ENCODE measurements at places on chromosomes 5 and 9.

DNA sequence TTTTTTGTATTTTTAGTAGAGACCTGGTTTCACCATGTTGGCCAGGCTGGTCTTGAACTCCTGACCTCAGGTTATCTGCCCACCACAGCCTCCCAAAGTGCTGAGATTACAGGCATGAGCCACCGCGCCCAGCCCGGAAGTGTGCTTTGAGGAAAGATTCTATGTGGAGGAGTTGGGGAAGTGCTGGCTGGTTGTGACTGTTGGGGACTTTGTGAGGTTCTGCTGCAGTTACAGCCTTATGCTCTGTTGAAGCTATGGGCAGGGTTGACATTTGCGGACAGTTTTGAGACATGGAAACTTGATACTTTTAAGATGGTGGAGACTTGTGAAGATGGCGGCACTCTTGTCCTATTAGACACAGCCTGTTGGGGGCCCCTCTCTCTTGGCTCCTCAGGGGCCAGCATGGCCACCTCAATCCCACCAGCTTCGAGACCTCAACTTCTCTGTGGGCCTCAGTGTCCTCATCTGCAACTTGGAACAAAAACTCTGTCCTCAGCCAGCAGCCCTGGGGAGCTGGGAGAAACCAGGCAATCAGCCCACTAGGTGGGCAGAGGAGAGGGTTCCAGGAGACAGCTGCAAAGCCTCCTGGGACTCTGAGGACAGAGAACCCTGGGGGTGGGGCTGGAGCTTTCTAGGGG is 24.9 kb downstream of the C9orf50 start:
- DNase-seq = no peak

DNA sequence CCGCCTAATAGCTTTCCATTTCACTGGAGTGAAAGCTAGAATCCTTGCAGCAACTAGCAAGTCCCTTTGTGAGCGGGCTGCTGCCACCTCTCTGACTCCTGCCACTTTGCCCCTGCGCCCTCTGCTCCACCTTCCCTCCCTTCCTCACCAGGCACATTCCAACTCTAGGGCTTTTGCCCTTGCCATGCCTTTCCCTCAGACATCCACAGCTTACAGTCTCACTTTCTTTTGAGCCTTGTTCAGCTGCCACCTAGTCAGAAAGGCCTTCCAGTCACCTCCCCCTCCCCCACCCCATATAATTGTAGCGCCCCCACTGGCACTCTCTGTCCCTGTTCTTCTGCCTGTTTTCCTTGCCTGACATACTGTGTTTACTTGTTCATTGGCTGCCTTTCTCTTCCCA is 31.0 kb downstream of the CYSTM1 start:
- no peak for DNase-seq

GRCh38 chr9:69585571-69585970 is 86.6 kb downstream of the APBA1 start:
- no peak for DNase-seq

DNA sequence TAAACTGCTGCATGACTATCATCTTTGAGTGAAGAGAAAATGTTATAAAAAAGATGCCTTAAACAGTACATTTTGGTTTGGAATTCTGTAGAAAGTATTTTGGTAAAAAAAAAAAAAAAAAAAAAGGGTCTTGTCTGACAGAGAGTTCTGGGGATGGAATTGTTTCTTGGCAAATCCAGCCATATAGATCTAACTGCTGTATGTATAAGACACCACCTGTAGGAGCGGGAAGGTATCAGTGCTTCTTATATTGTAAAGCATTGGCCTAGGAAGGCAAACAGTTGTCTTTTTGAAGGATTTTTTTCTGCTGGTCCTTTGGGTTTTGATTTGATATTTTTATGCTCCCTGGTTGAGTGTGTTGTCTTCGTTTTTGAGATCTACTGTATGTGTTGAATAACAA is 2.8 kb downstream of the PURA start:
- DNase-seq = no peak

- DNase-seq = peak; percentile 98
Observed at GRCh38 chr9:38689678-38690077, 30.3 kb downstream of the FAM240B start.

- DNase-seq = no peak
Observed at GRCh38 chr5:139638090-139638735, 9.9 kb upstream of the CXXC5 start.
